HuH-7.5 (cell line): ENCODE measurements at places on chromosomes 1 and 21.

- DNase-seq, result no peak
Measured at GRCh38 chr1:248610301-248610700, 12.8 kb upstream of the OR2T10 start.

DNA sequence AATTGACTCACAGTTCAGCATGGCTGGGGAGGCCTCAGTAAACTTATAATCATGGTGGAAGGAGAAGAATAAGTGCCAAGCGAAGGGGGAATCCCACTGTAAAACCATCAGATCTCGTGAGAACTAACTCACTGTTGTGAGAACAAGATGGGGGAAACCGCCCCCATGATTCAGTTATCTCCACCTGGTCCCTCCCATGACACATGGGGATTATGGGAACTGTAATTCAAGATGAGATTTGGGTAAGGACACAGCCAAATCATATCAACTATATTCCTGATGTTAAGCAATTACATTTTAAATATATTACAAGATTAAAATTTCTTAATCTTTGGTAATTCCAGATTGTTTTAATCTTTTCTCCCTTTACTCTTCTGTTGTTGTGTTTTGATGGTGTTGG lies 55.2 kb downstream of the FNBP1L start:
- no peak for DNase-seq

DNA sequence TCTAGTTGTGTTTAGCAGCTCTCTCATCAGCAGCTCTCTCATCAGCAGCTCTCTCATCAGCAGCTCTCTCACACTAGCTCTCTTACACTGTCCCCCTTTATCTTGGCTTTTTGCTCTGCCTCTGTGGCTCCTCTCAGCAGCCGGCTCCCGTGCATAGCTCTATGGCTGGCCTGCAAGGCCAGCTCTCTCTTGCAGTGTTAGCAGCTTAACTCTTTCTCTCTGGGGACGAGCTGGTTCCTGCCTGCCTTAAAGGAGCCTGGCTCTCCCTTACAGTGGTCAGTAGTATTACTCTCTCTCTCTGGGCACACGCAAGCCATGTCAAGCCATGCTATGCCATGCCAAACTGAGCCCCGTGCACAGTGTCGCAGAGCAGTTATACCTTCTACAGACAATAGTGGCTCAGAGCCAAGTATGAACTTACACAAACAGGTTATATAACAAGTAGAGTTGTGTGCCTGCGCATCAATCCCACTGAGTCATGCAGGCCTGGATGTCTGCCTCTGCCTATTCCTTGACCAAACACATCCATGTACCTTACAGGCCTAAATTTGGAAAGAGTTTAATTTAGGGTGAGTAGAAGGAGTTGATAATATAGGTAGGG lies 295.9 kb downstream of the TPR start:
- DNase-seq, result no peak

- DNase-seq, result no peak
Measured at GRCh38 chr1:210347112-210347511, 18.4 kb downstream of the HHAT start.
